Activated T-helper 17 cell treated with anti-CD3 and anti-CD28 coated beads, Interleukin-2, amount 50 U/mL, for 72 hours (primary cell): ENCODE measurements at places on chromosomes 1 and 21. TPM values are rescaled to one million over a fixed set of nuclear protein-coding genes. Genes with fewer than 3 reads are reported as not detected.

The DNASE2B gene
- not detected for total RNA-seq

The GPR25 gene
- total RNA-seq: not detected

The ANKRD65 gene
- total RNA-seq: not detected

The BMP8B gene
- 0.37 TPM for total RNA-seq

The S100A7 gene
- total RNA-seq: not detected

The PAQR6 gene
- total RNA-seq: 8.0 TPM

The ASCL5 gene
- total RNA-seq: not detected

The ARTN gene
- not detected for total RNA-seq

DNA sequence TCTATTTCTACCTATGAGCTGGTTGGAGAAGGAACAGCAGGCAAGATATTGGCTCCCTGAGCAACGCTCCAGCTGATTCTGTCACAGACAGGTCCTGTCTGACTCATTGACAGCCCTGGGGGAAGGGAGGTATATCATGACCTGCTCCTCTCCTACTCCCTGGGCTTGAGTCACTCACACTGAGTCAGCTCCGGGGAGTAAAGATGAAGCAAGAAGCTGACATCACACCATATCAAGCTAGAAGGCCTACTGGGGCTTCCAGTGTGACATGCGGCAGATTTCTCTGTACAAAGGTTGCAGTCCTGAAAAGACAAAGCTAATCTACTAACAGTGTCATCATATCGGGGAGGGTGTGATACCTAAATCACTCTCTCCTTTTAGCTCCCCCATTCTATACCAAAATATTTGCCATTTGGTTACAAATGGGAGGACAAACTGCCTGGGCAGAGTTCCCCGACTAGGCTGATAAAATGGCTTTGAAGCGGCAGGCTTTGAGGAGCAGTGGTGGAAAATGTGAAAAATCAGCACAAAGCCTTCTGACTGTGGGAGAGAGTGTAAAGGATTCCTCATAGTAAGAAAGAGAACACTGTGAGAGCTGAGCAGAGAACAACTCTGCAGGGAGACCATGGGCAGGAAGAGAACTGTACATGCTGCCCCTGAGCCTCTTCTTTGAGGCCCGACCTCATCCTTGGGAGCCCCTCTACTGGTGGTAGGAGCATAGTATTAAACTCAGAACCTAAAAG is 15.5 kb downstream of the PI4KB start:
- ATAC-seq: peak; percentile 100

GRCh38 chr1:113783254-113784103 is 24.2 kb upstream of the PHTF1 start:
- peak; percentile 66 for ATAC-seq

DNA sequence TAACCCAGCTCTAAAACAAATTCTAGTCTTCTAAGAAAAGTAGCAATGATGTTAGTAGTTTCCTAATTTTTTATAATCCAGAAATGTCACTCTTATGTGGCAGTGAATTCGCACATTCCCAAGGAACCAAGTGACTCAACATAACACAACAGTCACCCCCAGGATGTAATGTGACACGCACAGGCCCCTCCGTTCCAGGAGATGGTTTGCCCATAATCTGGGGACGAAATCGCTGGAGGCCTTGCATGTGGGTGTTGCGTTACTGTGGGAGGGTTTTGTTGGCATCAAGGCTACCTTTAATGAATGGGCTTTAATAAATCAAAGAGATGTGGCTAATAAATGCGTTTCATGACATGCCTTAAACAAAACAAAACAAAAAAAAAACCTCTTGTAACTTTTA is 50.9 kb downstream of the EVA1C start:
- ATAC-seq: no peak

- peak; percentile 95 for ATAC-seq
Observed at GRCh38 chr1:235910357-235911299, 43.9 kb upstream of the LYST start.

DNA sequence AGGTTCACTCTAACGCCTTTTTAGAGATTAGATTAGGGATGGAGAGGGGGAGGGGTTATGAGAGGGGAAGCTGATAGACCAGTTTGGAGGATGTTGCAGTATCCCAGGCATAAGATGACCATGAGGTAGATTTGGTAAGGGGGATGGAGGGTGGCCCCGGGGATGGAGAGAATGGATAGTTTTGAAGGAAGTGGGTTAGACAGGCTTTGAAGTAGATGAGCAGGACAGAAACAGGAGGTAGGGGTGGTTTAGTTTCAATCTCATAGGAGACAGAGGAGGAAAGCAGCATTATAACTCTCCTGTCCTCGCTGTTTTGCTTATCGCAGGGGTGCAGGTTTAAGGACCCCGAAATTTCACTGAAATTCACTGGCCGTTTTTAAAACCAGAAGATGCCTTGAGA is 11.8 kb downstream of the UBIAD1 start:
- ATAC-seq: peak; percentile 61

DNA sequence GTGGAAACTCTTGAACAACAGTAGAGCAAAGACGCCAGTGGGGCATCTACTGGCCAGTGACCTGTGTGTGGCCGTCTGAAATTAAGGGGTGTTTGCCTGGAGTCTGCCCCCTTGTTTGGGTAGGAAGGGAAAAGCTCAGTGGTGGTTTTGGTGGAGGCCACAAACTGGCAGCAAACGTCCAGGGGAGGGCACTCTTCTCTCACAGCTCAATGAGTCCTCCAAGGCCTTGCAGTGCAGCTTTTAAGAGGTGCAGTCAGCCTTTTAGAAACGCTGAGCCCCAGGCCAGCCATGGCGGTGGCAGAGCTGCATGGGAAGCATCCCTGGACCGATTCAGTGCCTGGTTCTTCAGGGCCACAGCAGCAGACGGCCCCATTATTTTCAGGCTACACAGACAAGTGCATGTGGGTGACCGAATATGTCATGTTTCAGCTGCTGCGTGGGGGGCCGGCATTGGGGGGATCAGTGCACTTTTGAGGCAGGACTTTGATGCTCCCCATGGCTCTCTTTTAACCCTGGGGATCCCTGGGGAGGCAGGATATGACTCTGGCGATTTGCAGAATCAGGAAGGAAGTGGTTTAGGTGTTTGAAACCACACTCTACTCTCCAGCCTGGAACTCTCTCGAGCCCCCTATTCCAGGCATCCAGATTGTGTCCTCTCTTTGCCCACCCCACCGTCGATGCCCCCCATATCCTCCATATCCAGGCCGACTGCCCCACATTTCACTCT is 414.0 kb downstream of the PRDM2 start:
- no peak for ATAC-seq

DNA sequence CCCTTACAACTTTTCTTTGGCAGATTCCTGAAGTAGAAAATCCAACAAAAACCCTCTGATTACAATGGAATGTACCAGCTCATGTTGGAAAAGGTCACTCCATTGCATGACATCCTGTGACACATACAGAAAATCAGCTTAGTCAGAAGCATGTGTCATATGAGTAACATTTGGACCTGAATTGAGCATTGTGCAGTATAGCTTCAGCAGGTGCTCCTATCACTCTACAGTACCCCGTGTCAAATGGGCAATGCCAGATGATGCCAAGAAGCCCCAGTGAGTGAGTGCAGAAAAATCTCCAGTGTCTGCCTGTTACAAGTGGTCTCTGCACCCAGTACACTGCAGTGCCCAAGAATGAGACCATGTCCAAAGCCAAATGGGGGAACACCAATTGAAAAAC is 129.7 kb upstream of the RUNX1 start:
- ATAC-seq: peak; percentile 99

DNA sequence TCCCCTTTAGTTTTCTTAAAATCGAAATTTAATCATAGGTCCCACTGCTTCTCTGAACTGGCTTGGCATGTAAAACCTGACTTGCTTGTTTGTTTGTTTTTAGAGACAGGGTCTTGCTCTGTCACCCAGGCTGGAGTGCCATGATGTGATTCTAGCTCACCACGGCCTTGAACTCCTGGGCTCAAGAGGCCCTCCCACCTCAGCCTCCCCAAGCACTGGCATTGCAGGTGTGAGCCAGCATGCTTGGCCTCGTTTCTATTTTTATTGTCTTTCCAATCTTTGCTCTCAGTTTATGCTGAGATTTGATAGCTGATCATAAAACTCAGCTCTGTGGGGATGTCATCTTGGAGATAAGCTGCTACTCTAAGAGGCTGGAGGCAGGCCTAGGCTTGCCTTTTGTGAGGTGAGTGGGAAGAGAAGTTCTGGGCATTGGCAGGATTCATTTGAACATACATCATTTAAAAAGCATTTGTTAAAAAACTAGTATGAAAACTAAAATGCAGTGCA is 51.5 kb upstream of the GCLM start:
- no peak for ATAC-seq

DNA sequence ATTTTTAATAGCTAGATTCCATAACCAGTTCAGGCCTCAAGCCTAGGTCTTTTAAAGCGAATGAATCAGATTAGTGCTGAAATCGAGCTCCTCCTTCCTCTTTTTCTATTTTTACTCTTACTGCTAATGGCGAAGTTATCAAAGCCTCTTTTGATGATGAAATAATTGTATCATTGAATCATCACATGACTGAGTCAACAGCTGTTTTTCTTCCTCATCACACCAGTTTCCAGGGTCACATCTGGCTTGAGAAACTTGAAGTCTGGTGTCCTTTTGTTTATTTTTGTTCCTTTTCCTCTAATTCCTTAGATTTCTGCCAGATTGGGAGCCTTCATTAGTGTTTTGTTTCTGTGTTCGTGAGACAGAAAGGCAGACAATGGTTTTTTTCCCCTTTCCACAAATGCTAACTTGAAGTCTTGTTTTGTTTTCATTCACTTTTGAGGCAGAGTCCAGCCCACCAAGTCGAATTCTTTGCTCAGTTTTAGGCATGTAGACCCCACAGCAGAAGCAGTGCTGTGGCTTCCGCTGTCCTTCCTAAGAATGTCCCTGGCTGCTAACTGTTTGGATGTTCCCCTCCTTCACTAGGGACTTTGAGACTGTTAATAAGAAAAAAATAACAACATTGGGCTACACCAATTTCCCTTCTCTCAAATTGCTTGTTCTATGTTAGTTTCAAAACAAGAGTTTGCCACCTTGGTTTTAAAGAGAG is 51.9 kb upstream of the FMOD start:
- ATAC-seq: no peak

- peak; percentile 74 for ATAC-seq
Observed at GRCh38 chr1:41666981-41667631, 182.6 kb upstream of the EDN2 start.

- ATAC-seq: no peak
Observed at GRCh38 chr21:41639336-41639735, 127.5 kb downstream of the RIPK4 start.

DNA sequence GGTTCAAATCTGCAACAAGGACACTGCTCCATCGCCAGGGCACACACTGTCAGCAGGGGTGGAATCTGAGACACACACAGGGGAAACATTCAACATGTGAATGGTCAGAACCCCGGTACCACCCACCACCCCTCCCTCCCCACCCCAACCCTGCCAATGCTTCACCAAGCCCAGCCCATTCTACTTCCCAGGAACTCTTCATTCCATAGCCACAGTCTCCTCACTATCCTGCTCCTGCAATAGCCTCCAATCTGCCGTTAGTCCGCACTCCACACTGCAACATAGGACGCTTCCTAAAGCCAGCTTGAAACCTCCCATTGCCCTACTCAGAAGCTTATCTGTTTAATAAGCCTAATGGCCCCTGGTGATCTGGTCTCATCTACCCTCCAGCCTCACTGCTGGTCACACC is 7.5 kb upstream of the RAB3B start:
- ATAC-seq: no peak

GRCh38 chr1:162381941-162382750 is 618 bp downstream of the C1orf226 start:
- no peak for ATAC-seq

DNA sequence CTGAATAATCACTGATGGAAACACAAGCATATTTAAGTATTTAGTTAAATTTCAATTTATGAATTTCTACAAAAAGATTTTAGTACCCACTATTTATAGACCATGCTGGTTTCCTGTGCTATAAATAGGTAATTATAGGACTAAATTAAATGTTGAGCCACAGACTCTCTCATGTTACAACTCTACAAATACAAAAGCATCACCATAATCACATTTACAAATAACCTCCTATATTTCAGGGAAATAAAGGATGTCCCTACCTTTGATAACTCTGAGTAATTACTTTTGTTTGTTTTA is 32.6 kb upstream of the CCDC190 start:
- no peak for ATAC-seq

DNA sequence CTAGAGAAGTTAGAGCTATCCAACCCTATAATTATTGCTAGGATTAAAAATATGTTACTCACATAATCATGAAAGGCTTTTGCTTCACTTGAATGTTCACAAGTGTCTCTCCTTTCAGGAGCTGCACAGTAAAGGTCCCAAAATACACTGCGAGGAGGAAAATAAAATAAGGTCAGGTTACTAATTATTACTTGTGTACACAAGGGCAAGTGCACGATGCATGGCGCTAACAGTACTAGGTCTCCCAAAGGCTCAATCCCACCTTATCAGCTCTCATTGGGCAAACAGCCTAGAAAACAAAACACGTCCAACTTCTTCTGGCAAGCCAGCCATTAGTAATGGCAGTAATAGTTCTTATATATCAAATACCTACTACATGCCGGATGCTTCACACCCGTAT is 4.4 kb downstream of the SSBP3 start:
- no peak for ATAC-seq

- ATAC-seq: no peak
Observed at GRCh38 chr1:200316148-200316803, 93.6 kb downstream of the ZNF281 start.
